8988T (cell line): ENCODE measurements at places on chromosomes 12 and 14.

DNA sequence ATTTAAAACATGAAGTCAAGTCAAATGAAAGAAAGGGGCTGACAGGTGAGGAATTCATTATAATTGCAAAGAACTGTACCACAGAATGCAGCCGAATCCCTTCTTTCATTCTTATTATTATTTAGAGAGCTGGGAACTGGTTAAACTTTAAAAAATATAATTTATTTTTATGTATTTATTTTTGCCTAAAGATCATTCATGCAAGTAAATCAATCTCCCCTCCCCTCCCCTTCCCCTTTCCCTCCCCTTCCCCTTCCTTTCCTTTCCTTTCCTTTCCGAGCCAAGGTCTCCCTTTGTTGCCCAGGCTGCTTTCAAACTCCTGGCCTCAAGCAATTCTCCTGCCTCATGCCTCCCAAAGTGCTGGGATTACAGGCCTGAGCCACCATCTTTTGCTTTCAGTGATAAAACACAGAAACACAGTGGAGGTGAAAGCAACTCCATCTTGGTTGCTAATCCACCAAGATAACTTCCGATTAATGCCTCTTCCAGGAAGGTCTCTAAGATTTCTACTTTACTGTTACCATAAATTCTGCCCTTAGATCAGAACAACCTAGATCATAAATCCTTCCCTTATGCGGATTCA is 6.0 kb upstream of the UBC start:
- no peak for DNase-seq

- DNase-seq: no peak
These were observed 34.2 kb downstream of the RTRAF start for GRCh38 chr14:52023518-52023917.

GRCh38 chr12:57128519-57129247 is 400 bp downstream of the LRP1 start:
- DNase-seq: no peak

- no peak for DNase-seq
These were observed 91.7 kb downstream of the GALC start for GRCh38 chr14:87901236-87901635.

DNA sequence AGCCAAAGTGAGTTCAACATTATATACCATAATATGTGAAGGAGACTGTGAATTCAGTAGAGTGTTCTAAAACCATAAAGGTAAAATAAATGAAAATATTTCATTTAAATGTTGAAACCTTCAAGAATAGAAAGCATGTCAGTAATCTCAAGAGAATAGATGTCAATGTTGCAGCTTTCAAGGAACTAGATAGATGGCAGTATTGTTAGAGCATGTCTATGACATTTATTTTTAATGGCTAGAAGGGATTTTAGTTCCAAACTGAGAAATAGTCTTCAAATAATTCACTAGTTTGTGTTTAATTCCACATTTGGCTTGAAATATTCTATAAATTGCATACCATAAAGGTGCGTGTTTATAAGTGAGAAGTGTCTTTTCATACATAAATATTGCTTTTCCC is 326.5 kb downstream of the FLRT2 start:
- no peak for DNase-seq
